Left ventricle myocardium superior (tissue), 1 donor: ENCODE measurements at places on chromosomes 7 and 10.

DNA sequence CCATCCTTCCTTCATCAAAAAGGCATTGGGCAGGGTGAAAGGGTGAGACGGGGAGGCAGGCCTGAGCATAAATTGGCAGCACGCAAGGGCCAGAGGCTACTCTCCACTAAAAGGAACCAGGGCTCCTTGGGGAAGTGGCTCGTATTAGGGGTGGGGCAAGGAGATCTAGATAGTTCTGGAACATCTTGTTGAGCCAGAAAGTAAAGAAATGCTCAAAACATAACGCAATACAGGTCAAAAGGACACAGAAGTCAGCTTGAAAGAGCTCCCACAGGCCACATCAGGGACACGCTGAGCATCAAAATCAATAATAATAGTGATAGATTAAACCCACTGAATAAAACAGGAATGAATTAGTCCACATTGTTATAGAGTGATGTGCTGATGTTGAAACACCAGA, 203.1 kb downstream of the ELMO1 start:
- no peak for DNase-seq

GRCh38 chr7:152868122-152869040, 108.8 kb downstream of the ACTR3B start:
- no peak for DNase-seq

GRCh38 chr10:5581670-5582566, 57.2 kb downstream of the CALML3 start:
- no peak for DNase-seq

DNA sequence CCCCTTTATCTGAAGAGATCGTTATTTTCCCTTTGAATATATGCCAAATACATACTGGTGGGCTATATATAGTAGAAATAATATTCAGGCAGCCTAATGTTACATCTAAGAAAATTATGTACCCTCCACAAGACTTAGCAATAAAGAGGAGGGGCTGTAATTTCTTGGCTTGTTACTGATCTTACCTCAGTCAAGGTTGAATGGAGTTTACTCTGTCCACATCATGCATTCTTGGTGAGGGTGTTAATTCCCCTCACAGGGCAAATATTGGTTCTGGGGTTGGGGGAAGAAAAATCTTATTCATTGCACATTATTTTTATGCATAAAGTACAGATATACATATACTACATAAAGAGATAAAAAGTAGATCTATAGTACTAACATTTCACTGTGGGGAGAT, 145.8 kb upstream of the ANK3 start:
- no peak for DNase-seq

GRCh38 chr10:124101351-124101750, 8.0 kb upstream of the CHST15 start:
- DNase-seq, result no peak

DNA sequence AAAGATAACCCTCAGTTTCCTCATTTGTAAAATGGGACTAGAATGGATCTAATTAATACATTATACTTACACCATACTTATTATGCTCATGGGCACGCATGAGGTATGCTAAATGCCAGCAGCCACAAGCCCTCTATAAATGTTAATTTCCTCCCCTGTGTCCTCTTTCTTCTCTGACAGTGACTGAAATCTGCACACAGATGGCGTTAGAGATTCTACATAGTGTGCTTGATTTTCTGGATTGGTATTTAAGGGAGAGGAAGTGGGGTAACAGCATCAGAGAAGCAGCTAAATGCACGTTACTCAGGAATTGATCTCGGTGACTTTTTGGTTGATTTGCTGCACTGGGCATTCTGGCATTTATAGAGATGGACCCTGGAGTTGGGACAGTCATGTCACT, 568.5 kb downstream of the CALN1 start:
- DNase-seq, result no peak
